ENCODE measurements at places on chromosomes 2 and 18. TPM values are rescaled to one million over a fixed set of nuclear protein-coding genes. Genes with fewer than 3 reads are reported as not detected.

Gene CD226
- 45.5 TPM for total RNA-seq

Gene CRACDL
- total RNA-seq, result 0.09 TPM

Gene FAM237A
- not detected for total RNA-seq

Gene KCNG2
- total RNA-seq, result 6.0 TPM

Gene SPDYA
- 0.23 TPM for total RNA-seq

Gene UGT1A9
- total RNA-seq, result not detected

Gene NCKAP5
- total RNA-seq, result 10.0 TPM

Gene SPRED2
- total RNA-seq, result 20.4 TPM

Gene SPC25
- 10.8 TPM for total RNA-seq

Gene RNF125
- 2.8 TPM for total RNA-seq

Gene SLC35F5
- 122 TPM for total RNA-seq

Gene COL3A1
- total RNA-seq, result 20.5 TPM

Gene UGT1A5
- total RNA-seq, result not detected

Gene KRCC1
- 15.4 TPM for total RNA-seq

All from NCI-H460 (cell line).